ENCODE measurements at places on chromosomes 11 and 22. TPM values are rescaled to one million over a fixed set of nuclear protein-coding genes. Genes with fewer than 3 reads are reported as not detected.

Gene PSMA1
- 108 TPM for total RNA-seq

Gene USH1C
- total RNA-seq = 0.10 TPM

Gene LRRC10B
- total RNA-seq = 0.49 TPM

Gene DDT
- 51.6 TPM for total RNA-seq

Gene IGLL1
- 0.39 TPM for total RNA-seq

Gene DNAJB7
- not detected for total RNA-seq

Gene ATP6V1E1
- total RNA-seq = 70.4 TPM

Gene LRRC56
- total RNA-seq = 0.69 TPM

Gene MSANTD4
- total RNA-seq = 20.6 TPM

Gene GTSE1
- 3.6 TPM for total RNA-seq

Gene IL17RA
- 5.3 TPM for total RNA-seq

Gene SCN3B
- total RNA-seq = 3.6 TPM

Gene PLEKHA7
- 19.9 TPM for total RNA-seq

Gene OR5F1
- total RNA-seq = not detected
